ENCODE measurements at places on chromosomes 4 and X.

- DNase-seq, result no peak
Measured at GRCh38 chr4:139956507-139957017, 197.4 kb downstream of the MAML3 start.

- no peak for DNase-seq
Measured at GRCh38 chrX:30589146-30589888, 11.8 kb upstream of the TASL start.

DNA sequence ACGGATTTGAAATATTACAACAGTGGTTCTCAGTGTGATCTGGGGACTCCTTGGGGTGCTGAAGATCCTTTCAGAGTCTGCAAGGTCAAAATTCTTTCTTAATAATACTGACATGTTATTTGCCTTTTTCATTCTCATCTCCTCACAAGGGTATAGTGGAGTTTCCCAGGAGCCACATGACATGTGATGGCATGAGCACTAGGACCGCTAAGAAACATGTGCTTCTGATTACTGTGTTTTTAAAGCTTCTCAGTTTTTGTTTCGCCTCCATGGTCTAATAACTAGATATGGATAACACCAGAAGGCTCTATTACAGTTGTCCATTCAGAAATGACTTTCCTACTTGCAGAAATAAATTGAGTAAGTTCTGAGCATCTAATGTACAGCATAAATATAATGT, 156.1 kb downstream of the RAB28 start:
- DNase-seq, result no peak

DNA sequence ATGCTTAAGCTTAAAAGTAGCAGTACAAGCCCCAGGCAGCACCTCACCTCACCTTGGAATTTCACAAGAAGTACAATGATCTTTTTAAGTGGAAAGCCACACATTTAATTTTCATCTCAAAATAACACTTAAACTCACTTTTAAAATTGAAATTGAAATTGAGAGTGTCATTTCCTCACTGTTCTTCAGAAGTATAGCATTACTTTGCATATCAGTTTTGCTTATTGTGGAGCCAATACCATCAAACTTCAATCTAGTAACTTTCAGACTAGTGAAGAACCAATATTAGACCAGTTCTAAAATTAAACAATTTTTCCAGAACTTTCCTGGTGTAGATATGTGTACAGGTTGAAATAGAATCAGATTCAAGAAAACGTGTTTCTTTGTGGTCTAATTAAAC, 242.4 kb downstream of the NDST4 start:
- DNase-seq, result no peak

DNA sequence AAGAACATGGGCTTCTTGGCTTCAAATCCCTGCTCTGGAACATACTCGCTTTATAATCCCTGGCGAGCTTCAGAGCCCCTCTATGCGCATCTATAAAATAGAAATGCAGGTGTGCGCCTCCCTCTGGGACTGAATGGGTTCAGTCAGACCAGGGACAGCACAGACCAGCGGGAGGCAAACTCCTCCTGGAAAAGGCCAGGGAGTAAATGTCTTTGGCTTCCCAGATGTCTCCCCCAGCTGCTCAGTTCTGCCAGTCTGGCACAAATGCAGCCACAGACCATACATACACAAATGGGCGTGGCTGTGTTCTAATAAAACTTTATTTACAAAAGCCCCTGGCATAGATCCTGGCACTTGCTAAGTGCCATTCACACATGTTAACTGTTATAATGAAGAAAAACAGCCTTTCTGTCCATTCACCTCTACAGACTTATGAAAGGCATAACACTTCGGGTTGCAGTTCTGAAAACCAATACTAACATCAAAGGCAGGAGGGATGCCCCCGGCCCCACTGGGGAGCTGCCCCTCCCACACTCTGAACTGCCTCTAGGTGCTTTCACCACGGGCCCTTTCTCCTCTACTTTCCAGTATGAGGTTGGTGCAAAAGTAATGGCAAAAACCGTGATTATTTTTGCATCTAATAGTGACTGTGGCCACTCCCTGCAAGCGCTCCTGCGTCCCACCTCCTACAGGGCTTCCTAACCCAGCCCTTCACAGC, 4.6 kb downstream of the JAKMIP1 start:
- no peak for DNase-seq

GRCh38 chr4:116866106-116866505, 219.3 kb downstream of the TRAM1L1 start:
- DNase-seq, result no peak

- DNase-seq, result no peak
Measured at GRCh38 chr4:142701017-142701416, 145.1 kb downstream of the INPP4B start.

GRCh38 chr4:94457692-94458106, 6.0 kb downstream of the PDLIM5 start:
- DNase-seq, result no peak

GRCh38 chrX:64642482-64642881, 247.2 kb upstream of the MTMR8 start:
- DNase-seq, result no peak

GRCh38 chr4:112853662-112854256, 195.7 kb upstream of the ANK2 start:
- DNase-seq, result no peak

DNA sequence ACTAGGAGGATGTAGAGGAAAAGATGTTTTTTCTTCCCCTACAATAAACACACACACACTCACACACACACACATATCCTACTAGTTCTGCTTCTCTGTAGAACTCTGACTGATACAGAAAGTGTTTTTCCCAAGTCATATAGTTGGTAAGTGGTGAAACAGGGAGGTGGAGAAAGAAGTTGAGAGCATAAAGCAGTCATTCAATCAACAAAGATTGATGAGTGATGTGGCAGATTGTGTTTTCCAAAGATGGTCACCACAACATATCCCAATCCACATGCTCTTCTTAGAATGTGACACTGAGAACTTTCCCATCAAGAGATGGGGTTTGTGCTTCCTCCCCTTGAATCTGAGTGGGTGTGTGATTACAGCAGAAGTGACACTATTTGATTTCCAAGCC, 123.4 kb upstream of the ATP6AP2 start:
- DNase-seq, result no peak

Measured in stimulated activated CD8-positive, alpha-beta memory T cell treated with anti-CD3 and anti-CD28 coated beads, Interleukin-4, amount 100 ng/mL, for 1 hour (primary cell).